ENCODE measurements at places on chromosomes 1 and 21. TPM values are rescaled to one million over a fixed set of nuclear protein-coding genes. Genes with fewer than 3 reads are reported as not detected.

Gene SPATA46
- total RNA-seq: not detected

DNA sequence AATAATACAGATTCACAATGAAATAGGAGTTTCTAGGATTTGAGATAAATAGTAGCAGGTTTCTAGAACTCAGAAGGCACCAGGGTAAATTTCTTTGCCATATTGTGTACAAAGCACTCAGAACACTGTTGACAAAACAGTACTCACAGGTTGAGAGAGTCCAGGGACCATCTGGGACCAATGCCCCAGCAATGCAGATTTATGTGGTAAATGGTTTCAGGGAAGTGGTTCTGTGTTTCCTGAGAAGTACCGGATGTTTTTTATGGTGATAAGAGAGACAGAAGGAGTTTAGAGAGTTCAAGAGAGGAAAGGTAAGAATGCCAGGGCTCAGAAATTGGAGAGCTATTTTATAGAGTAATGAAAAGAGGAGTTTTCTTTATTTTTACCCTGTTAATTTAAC lies 29.6 kb upstream of the DIPK1A start:
- H3K27me3 ChIP-seq: no peaks in the 10 kb centered on the region
- no peaks in the 10 kb centered on the region for H3K4me1 ChIP-seq
- no peak for DNase-seq
- H3K27ac ChIP-seq: no peak overlapping the region
- H3K4me3 ChIP-seq: no peak overlapping the region

Gene DUSP10
- total RNA-seq: 15.8 TPM

DNA sequence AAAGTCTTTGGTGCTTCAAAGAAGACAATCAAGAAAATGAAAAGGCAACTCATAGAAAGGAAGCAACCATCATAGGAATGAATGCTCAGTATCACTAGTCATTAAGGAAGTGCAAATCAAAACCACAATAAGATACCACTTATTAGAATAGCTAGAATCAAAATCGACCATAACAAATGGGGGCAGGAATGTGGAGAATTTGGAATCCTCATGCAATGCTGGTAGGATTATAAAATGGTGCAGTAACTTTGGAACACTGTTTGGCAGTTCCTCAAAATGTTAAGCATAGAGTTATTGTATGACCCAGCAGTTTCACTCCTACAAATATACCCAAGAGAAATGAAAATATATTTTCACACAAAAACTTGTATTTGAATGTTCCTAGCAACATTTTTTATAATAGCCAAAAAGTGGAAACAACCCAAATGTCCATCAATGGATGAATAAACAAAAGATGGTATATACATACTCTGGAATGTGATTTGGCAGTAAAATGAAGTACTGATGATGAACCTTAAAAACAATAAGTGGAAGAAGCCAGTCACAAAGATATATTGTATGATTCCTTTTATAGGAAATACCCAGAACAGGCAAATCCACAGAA lies 105.6 kb downstream of the MIS18A start:
- DNase-seq: no peak
- H3K27me3 ChIP-seq: no peaks in the 10 kb centered on the region
- no peaks in the 10 kb centered on the region for H3K36me3 ChIP-seq

DNA sequence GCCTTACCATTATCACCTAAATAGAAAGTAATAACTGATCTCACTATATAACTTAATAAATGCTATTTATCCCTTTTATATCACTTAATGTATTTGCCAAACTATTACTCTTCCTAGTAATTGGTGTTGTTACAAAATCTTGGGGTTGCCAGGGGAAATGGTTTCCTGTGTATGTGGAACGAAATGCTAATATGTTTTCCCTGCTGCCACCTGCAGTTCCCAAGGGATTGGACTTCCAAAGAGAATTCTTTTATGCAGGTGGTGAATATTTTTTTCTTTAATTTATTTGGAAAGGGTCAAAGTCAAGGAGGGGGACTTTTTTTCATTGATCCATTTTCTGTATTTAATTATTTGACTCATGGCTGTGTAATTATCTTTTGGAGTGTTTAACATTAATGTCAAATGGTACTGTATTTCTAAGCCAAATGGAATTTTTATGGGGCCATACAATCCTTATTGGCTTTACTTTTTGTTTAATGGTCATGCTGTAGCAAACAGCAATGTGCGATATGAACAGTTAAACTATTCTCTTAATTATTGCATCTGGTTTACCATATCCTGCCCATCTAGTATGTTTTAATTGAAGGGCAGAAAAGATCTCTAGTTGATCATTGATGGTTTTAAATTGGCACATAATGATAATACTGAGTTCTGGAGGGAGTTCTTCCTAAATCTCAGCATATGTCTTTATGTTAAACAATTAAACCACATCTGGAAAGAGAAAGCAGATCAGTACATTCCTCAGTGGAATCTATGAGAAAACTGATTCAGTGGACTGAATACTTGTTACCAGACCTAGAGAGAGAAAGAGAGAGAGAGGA lies 486.3 kb downstream of the TTLL7 start:
- H3K4me1 ChIP-seq: peaks cover 40% of the 10 kb centered on the region
- H3K4me3 ChIP-seq: no peak overlapping the region
- no peak overlapping the region for H3K27ac ChIP-seq
- H3K36me3 ChIP-seq: no peaks in the 10 kb centered on the region

- DNase-seq: no peak
- no peaks in the 10 kb centered on the region for H3K36me3 ChIP-seq
- H3K27me3 ChIP-seq: no peaks in the 10 kb centered on the region
- no peak overlapping the region for H3K27ac ChIP-seq
These were observed 103.6 kb upstream of the SNX7 start for GRCh38 chr1:98557895-98558294.

GRCh38 chr1:40782371-40782956 lies 1.1 kb upstream of the KCNQ4 start:
- no peak for DNase-seq
- peaks cover 10% of the 10 kb centered on the region for H3K4me1 ChIP-seq
- no peaks in the 10 kb centered on the region for H3K36me3 ChIP-seq
- no peak overlapping the region for H3K4me3 ChIP-seq
- peaks cover 26% of the 10 kb centered on the region for H3K27me3 ChIP-seq

GRCh38 chr1:209688746-209689234 lies 13.6 kb downstream of the G0S2 start:
- peaks cover 18% of the 10 kb centered on the region for H3K4me1 ChIP-seq
- DNase-seq: no peak
- H3K36me3 ChIP-seq: no peaks in the 10 kb centered on the region
- H3K27ac ChIP-seq: peak overlapping the region; percentile 25

Gene GREM2
- total RNA-seq: not detected

Gene CCT3
- 406 TPM for total RNA-seq

GRCh38 chr1:97044159-97044760 lies 322.7 kb downstream of the PTBP2 start:
- no peaks in the 10 kb centered on the region for H3K27me3 ChIP-seq
- H3K4me1 ChIP-seq: no peaks in the 10 kb centered on the region
- H3K4me3 ChIP-seq: no peak overlapping the region
- no peak overlapping the region for H3K27ac ChIP-seq
- no peak for DNase-seq

DNA sequence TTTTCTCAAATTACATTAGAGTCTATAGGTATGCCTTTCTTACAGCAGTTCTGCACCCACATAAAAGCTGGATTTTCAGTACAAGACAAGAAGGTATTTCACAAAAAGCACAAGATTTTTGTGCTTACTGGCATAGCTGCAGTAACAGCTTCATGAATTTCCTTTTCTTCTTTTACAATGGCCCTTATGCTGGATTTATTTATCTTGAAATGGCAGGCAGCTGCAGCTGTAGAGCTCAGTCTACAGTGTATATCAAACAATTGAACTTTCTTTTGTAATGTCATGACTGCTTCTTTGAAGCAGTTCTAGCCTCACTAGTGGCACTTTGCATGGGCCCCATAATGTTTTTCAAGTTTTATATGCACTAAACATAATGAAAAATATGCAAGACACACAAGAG lies 510.2 kb downstream of the KCNT2 start:
- no peaks in the 10 kb centered on the region for H3K36me3 ChIP-seq
- H3K27ac ChIP-seq: no peak overlapping the region
- no peak for DNase-seq
- H3K27me3 ChIP-seq: no peaks in the 10 kb centered on the region
- H3K4me3 ChIP-seq: no peak overlapping the region

DNA sequence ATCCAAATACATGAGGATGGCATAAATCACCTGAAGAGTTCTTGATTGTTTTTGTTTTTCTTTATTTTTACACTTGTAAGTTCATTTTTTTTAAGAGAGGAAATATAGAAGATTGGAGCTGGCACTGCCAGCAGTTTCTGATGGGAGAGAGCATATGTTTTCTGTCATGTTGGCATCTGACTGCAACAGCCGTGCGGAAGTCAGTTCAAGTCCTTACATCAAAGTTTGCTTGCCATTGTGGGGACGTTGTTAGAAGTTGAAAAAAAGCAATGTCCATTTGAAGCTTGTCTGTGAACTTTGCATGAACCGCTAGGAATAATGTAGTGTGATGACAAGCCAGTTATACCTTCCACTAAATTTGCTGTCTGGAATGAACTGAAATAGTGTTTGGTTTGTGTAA lies 126.5 kb upstream of the USH2A start:
- H3K27ac ChIP-seq: no peak overlapping the region
- H3K4me1 ChIP-seq: no peaks in the 10 kb centered on the region
- DNase-seq: no peak

DNA sequence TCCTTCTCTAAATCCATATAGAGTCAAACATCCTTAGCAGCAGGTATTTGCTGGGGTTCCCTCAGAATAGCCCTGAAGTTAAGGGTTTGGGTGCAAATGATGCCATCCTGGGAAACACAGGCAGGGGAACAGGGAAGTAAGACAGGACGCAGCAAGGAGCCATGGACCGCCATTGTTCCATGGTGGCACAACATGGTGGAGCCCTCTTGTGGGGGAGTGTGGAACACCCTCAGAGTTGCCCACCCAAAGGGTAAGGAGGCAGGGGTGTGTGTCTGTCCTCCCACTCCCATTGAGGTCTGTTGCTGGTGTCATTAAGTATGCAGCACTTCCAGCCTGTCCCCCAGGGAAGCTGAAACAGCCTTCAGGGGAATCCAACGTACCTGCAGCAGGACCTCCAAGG lies 20.4 kb upstream of the RCAN1 start:
- H3K4me1 ChIP-seq: peaks cover 16% of the 10 kb centered on the region
- no peak overlapping the region for H3K4me3 ChIP-seq
- no peak for DNase-seq
- H3K27ac ChIP-seq: no peak overlapping the region

GRCh38 chr1:36420836-36421317 lies 23.2 kb upstream of the LSM10 start:
- H3K4me3 ChIP-seq: no peak overlapping the region
- H3K4me1 ChIP-seq: peaks cover 6% of the 10 kb centered on the region
- H3K27ac ChIP-seq: no peak overlapping the region
- no peaks in the 10 kb centered on the region for H3K27me3 ChIP-seq
- DNase-seq: peak; percentile 76

GRCh38 chr1:112548547-112548946 lies 39.8 kb downstream of the WNT2B start:
- H3K27me3 ChIP-seq: no peaks in the 10 kb centered on the region
- H3K4me1 ChIP-seq: peaks cover 30% of the 10 kb centered on the region
- H3K36me3 ChIP-seq: peaks cover 9% of the 10 kb centered on the region
- no peak for DNase-seq
- no peak overlapping the region for H3K4me3 ChIP-seq

- H3K4me3 ChIP-seq: no peak overlapping the region
- H3K36me3 ChIP-seq: peaks cover 28% of the 10 kb centered on the region
- H3K27ac ChIP-seq: peak overlapping the region; percentile 6
- no peaks in the 10 kb centered on the region for H3K27me3 ChIP-seq
- peaks cover 37% of the 10 kb centered on the region for H3K4me1 ChIP-seq
- DNase-seq: peak; percentile 46
These were observed 13.8 kb downstream of the MIER1 start for GRCh38 chr1:66938613-66939012.

- peaks cover 4% of the 10 kb centered on the region for H3K4me1 ChIP-seq
- H3K36me3 ChIP-seq: peaks cover 3% of the 10 kb centered on the region
- no peaks in the 10 kb centered on the region for H3K27me3 ChIP-seq
- no peak overlapping the region for H3K27ac ChIP-seq
These were observed 31.2 kb upstream of the MORC3 start for GRCh38 chr21:36288651-36289243.

Gene FAM72D
- total RNA-seq: 1.4 TPM

DNA sequence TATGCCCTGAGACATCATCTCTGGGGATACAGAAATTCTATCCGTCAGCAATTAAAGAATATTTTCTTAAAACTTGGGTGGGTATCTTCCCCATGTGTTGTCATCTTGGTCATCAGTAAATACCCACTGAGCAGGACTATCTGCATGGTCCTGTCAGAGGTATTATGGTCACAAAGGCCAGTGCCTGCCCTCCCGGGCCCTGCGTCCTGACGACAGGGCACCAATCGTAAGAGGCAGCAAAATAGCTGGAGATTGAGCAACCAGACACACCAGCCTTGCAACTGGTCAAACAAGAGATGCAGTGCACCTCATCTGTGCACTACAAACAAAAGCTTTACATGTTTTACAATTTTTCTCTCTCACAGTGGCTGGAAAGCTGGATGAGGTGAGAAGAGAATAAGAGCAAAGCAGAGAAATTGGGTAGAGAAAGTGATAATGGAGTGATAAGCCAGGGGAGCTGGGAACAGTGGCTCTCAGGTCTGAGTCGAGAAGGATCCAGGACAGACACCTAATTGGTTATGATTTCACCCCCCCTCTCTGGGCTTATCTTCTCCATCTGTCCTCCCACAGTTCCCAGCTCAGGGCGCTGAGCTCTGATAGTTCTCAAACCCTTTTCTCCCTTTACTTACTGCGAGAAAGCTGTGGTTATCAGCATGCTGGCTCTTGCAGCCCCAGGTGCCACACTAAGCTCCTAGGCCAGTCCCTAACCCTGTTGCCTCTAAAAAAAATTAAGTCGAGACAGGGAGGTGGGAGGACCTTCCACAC lies 8.8 kb upstream of the SRP9 start:
- H3K27me3 ChIP-seq: no peaks in the 10 kb centered on the region
- no peak overlapping the region for H3K27ac ChIP-seq
- no peaks in the 10 kb centered on the region for H3K36me3 ChIP-seq
- no peak overlapping the region for H3K4me3 ChIP-seq

Gene ZBTB8B
- total RNA-seq: not detected

- peaks cover 46% of the 10 kb centered on the region for H3K4me1 ChIP-seq
- no peaks in the 10 kb centered on the region for H3K36me3 ChIP-seq
- DNase-seq: peak; percentile 74
- no peak overlapping the region for H3K4me3 ChIP-seq
These were observed 46.9 kb upstream of the PRRC2C start for GRCh38 chr1:171438441-171438840.

- no peak overlapping the region for H3K4me3 ChIP-seq
- no peak overlapping the region for H3K27ac ChIP-seq
- DNase-seq: no peak
- H3K27me3 ChIP-seq: no peaks in the 10 kb centered on the region
- peaks cover 18% of the 10 kb centered on the region for H3K4me1 ChIP-seq
These were observed 4.2 kb upstream of the PTPN22 start for GRCh38 chr1:113875714-113876113.

- no peak overlapping the region for H3K4me3 ChIP-seq
- no peaks in the 10 kb centered on the region for H3K36me3 ChIP-seq
- no peak for DNase-seq
These were observed 99.9 kb upstream of the TIAM1 start for GRCh38 chr21:31443736-31444521.
